ENCODE measurements at places on chromosomes 5 and 9. TPM values are rescaled to one million over a fixed set of nuclear protein-coding genes. Genes with fewer than 3 reads are reported as not detected.

- no peak overlapping the region for H3K27ac ChIP-seq
- H3K27me3 ChIP-seq: no peaks in the 10 kb centered on the region
- H3K36me3 ChIP-seq: no peaks in the 10 kb centered on the region
- no peak overlapping the region for H3K4me3 ChIP-seq
- no peaks in the 10 kb centered on the region for H3K4me1 ChIP-seq
Measured at GRCh38 chr5:87645224-87645623, 232.5 kb upstream of the CCNH start.

DNA sequence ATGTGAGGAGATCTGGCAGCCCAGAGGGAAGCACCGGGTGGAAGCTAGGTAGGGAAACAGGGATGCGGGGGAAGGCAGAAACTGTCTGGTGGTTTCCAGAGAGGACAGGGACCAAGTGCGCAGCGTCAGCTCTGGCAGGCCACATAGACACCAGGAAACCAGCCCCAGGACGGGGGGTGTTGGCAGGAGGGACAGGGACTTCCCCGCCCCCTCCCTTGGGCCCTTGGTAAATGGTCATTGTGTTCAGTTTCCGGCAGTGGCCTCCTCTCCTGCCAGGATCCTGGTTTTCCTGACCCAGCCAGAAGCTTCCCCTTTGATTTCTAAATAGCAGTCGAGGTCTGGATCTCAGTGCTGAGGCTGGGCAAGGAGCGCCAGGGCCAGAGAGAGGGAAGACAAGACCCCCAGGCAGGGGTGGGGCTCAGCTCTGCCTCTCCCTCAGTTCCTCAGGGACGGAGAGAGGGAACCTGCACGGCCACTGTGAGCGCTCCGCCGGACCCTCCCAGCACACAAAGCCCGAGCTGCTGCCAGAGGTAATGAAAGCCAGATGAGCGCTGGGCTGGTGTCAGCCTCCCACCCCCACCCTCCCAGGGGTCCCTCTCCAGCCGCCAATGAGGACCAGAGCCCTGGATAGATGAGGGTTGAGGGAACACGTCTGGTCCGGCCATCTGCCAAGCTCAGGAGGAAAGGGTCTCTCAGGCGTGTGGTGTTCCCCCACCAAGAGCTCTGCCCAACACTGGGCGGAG lies 1.8 kb downstream of the RALGDS start:
- H3K4me3 ChIP-seq: no peak overlapping the region
- peaks cover 52% of the 10 kb centered on the region for H3K4me1 ChIP-seq
- no peaks in the 10 kb centered on the region for H3K27me3 ChIP-seq
- H3K27ac ChIP-seq: peak overlapping the region; percentile 69
- DNase-seq: no peak
- H3K36me3 ChIP-seq: no peaks in the 10 kb centered on the region

DNA sequence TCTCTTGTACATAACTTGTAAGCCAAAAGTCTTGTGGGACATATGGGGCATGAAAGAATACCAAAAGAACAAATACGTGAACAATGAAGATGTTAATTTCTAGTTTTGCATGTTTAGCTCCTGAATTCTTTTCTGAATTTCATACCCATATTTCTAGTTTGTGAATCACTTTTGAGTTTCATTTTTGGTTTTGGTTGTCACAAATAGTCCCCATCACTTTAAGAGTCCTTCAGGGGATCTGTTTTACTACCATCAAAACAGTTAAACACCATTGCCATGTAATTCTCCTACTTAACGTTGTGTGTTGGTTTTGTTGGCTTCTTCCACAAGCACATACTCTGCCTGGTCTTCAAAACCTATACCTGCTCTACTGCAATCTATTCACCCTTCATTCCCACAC lies 27.0 kb downstream of the VCAN start:
- H3K4me1 ChIP-seq: no peaks in the 10 kb centered on the region
- H3K36me3 ChIP-seq: no peaks in the 10 kb centered on the region
- no peak overlapping the region for H3K27ac ChIP-seq
- DNase-seq: no peak
- no peaks in the 10 kb centered on the region for H3K27me3 ChIP-seq

- peak within 1 kb of the TSS; percentile 55 for H3K27ac ChIP-seq
- DNase-seq: peak; percentile 88
- peak within 1 kb of the TSS; percentile 59 for H3K4me3 ChIP-seq
- H3K36me3 ChIP-seq: no peaks in the 10 kb centered on the region
Measured at GRCh38 chr9:137046088-137046787, at the start of gene NPDC1. Gene NPDC1, minus strand, starts transcription at chr9:137046177. Its CDS starts 188 bp downstream, at chr9:137045989.

- no peaks in the 10 kb centered on the region for H3K27me3 ChIP-seq
- no peak overlapping the region for H3K27ac ChIP-seq
- DNase-seq: peak; percentile 85
- H3K4me3 ChIP-seq: no peak overlapping the region
Measured at GRCh38 chr5:175534070-175534932, 55.9 kb downstream of the SFXN1 start.

- H3K4me3 ChIP-seq: no peak overlapping the region
- H3K27ac ChIP-seq: no peak overlapping the region
- no peaks in the 10 kb centered on the region for H3K36me3 ChIP-seq
- no peaks in the 10 kb centered on the region for H3K27me3 ChIP-seq
Measured at GRCh38 chr9:14066831-14067230, 247.1 kb downstream of the NFIB start.

Gene NXNL2
- 2.2 TPM for polyA plus RNA-seq

Gene ADRB2
- 0.76 TPM for polyA plus RNA-seq

Gene SLC6A18
- polyA plus RNA-seq: not detected

Gene C1QTNF3
- 31.3 TPM for polyA plus RNA-seq

Gene KIF4B
- 10.6 TPM for polyA plus RNA-seq

Gene SLC25A2
- polyA plus RNA-seq: 15.9 TPM

Gene C9
- polyA plus RNA-seq: 0.95 TPM

Gene SPATA31A3
- polyA plus RNA-seq: 5.9 TPM

Gene LOX
- polyA plus RNA-seq: 11.9 TPM

Gene OMD
- 2.5 TPM for polyA plus RNA-seq

Measured in testis (tissue), 5 donors.